HEK293T (cell line): ENCODE measurements at places on chromosomes 5 and 9.

DNA sequence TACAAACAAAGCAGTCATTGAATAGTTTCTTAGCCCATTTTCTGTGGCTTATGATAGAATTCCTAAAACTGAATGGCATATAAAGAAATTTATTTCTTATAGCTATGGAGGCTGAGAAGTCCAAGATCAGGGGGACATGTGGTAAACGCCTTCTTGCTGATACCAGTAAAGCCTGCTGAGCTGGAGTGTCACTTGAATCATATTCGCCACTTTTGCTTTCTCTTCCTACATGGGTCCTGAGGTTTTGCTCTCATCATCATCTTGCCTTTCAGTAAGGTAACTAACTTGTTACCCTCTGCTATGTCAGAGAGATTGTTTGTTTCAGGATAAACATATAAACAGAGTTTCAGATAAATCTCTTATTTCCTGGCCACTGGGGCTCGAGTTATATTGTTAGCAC, 203.3 kb upstream of the DMRT1 start:
- DNase-seq = no peak

DNA sequence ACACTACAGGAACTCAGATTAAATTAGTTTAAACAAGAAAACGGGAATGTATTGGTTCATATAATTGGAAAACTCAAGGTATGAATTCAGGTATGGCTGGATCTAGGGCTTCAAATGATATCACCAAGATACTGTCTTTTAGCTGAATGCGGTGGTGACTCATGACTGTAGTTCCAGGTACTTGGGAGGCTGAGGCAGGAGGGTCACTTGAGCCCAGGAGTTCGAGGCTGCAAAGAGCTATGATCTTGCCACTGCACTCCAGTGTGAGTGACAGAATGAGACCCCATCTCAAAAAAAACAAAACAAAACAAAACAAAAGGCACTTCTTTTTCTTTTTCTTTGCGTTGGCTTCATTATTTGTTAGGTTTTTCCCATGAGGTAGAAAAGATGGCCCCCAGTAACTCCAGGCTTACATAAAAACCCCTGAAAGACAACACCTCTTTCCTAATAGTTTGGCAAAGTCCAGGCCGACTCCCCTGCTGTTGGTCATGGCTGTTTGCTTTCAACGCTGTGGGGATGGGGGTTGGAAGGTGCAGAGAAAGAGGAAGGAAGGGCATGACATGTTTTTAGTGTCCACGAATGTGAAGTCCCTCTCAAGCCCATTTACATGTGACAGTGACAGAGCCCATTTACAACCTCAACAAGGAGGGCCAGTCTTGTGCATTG, 39.8 kb upstream of the CRB2 start:
- DNase-seq = no peak

- peak; percentile 67 for DNase-seq
These were observed 118.4 kb downstream of the ARHGAP26 start for GRCh38 chr5:142888469-142889085.

GRCh38 chr9:109331353-109331752, 10.5 kb upstream of the EPB41L4B start:
- no peak for DNase-seq

- no peak for DNase-seq
These were observed 120.2 kb downstream of the ICE1 start for GRCh38 chr5:5542654-5543053.

- no peak for DNase-seq
These were observed 5.8 kb upstream of the SNAPC3 start for GRCh38 chr9:15416880-15417279.

DNA sequence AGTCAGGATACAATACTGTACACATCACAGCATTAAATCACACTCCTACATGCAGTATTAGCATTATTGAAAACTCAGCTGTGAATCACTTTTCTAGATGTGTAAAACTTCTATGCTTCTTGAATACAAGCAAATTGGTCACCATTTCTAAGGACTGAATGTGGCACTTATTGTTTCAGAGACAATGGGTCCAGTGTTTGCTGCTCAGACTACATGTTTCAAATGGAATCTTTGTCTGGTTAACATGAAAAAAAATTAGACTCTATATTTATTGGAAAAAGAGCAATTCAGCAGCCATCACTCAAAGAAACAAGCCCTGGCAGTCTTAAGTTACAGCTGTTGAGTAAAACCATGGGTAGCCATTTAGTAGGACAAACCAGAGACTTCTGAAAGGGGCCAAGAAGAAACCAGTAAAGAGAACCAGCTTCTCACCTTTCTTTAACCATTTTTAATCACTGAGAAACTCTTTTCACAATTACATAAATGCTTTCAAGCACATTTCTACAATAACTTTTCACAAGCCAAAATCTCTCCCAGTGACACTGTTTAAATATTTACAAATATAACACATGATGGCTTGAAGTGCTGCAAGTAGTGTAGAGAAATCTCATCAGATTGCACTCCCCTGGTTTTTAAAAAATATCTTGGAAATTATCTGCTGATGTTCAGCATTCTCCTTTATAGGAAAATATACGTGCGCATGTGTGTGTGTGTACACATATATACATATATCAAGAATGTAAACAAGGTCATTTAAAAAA, 35.2 kb downstream of the OR2K2 start:
- no peak for DNase-seq

DNA sequence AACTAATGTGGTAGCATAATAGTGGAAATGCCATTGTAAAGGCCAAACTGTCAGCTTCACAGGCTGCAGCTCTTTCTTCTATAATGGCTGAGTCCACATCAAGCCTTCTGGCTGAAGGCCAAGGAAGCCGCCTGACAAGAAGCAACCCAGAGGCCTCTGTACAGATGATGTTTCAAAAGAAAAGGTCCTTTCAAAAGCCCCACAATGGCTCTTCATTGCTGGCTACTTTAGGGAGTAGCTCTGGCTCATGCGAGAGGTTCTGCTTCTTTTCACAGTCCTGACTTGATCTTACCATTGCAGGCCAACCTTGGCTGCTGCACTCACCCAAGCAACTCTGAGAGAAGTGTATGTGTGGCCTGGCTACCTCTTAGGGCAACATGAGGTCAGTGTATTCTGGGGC, 54.5 kb upstream of the EQTN start:
- no peak for DNase-seq

GRCh38 chr5:89351222-89351621, 468.2 kb upstream of the MEF2C start:
- no peak for DNase-seq

GRCh38 chr5:169874621-169875020, 105.7 kb downstream of the INSYN2B start:
- no peak for DNase-seq

GRCh38 chr5:157167214-157167621, 1.2 kb upstream of the GARIN3 start:
- no peak for DNase-seq

GRCh38 chr5:147481874-147482705, 27.8 kb downstream of the DPYSL3 start:
- no peak for DNase-seq

GRCh38 chr5:66922881-66923280, 273.7 kb downstream of the CD180 start:
- no peak for DNase-seq

DNA sequence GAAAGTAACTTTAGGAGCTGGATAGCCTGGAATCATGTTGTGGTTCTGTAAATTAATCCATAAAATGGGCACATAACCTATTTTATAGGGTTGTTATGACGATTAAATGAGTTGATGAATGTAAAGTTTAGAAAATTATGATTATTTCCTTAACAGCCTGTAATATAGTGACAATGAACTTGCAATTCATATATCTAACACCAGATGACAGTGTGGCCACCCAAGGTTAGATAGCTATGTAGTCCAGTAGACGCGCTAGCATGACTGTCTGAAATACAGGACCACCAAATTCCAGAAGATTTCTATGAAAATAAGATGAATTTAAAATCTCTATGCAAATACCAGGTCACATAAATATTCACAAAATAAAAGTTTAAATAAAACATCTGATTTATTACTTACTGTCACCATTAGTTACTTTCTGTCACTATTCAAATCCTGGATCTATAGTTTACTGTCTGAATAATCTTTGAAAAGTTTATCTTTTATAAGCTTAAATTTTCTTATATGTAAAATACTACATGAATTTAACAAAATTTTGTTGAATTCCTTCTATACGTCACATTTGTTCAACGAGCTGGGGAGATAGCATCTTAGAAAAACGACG, 26.1 kb upstream of the MACIR start:
- peak; percentile 36 for DNase-seq

GRCh38 chr5:132772291-132773070, 4.6 kb downstream of the SEPTIN8 start:
- no peak for DNase-seq
